ENCODE measurements at places on chromosomes 7 and 10.

DNA sequence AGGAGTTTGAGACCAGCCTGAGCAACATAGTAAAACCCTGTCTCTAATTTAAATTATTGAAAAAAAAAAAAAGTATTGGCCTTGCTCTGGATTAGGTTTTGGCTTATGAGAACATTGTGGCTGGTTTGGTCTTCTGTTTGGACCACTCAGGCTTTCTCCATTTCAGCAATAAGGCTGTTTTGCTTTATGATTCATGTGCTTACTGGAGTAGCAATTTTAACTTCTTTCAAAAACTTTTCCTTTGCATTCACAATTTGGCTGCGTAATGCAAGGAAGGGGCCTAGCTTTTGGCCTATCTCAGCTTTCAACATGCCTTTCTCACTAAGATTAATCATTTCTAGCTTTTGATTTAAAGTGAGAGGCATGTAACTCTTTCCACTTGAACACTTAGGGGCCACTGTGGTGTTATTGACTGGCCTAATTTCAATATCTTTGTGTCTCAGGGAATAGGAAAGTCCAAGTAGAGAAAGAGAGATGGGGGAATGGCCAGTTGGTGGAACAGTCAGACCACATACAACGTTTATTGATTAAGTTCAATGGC, 38.0 kb upstream of the SRPK2 start:
- DNase-seq = no peak

- no peak for DNase-seq
These were observed 199.5 kb downstream of the GPAM start for GRCh38 chr10:111984057-111984456.

- DNase-seq = no peak
These were observed 38.2 kb downstream of the CALML5 start for GRCh38 chr10:5461203-5461588.

DNA sequence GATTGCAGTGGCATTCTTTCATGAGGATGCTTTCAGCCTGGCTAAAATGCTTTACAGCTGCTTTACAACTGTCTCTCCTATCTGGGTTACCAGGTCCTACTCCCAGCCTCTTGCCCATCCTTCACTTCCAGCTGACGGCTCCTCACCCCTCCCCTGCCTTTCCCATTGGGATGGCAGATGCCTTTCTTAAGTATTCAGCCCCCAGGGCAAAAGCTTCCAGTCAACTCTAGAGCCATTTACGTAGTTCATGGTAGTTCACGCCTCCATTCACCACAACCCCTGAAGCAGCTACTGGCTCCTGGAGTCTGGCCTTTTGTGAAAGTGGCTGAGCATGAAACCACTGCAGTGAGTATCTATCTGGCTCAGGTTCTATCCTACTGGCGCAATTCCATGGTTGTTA, 17.2 kb upstream of the BMPER start:
- no peak for DNase-seq

GRCh38 chr10:124294811-124295770, 123.6 kb downstream of the OAT start:
- DNase-seq = no peak

GRCh38 chr7:34939175-34939574, 98.1 kb downstream of the DPY19L1 start:
- no peak for DNase-seq

DNA sequence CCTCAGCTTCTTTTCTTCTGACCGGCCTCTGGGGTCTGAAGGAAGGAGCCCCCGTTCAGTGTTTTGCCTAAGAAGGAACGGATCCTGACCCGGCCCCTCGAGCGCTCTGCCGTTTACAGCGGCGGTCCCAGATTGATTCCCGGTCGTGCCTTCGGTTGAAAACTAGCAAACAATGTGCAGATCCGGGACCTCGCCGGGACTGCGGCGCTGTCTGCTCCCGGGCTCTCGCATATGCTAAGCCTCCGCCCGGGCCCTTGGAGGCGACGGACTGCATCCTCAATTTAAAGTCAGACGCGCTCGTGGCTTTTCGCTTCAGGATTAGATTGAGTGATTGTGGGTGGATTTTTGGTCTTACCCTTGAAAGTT, 559 bp downstream of the DBF4 start:
- DNase-seq = peak; percentile 37

DNA sequence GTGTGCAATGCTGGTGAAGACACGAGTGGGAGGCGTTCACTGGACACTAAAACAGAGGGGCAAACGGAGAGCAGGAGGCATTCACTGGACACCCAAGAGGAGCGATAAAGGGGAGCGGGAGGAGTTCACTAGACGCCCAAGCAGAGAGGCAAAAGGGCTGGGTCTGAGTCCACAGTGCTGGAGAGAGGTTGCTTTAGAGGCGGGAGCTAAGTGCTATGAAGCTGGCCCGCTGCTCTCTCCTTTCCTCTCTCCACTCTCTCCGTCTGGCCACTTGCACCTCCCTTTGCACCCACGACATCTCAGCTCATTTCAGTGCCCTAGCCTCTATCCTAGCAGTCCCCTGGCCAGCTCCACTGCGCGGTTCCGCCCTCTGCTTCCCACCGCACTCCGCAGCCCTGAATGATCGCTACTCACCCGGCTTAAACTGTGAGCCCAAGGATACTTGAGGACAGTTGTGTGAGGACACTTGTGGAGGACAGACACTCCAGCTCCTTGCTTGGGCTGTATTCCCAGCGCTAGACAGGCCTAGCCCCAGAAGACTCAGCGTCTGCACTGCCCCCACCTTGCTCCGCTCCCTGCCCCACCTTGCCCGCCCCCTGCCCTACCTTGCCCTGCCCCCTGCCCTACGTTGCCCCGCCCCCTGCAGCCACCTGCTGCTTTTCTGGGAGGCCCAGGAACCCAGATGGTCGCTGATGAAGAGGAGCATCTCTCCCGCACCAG, 78.8 kb upstream of the CPXM2 start:
- no peak for DNase-seq

DNA sequence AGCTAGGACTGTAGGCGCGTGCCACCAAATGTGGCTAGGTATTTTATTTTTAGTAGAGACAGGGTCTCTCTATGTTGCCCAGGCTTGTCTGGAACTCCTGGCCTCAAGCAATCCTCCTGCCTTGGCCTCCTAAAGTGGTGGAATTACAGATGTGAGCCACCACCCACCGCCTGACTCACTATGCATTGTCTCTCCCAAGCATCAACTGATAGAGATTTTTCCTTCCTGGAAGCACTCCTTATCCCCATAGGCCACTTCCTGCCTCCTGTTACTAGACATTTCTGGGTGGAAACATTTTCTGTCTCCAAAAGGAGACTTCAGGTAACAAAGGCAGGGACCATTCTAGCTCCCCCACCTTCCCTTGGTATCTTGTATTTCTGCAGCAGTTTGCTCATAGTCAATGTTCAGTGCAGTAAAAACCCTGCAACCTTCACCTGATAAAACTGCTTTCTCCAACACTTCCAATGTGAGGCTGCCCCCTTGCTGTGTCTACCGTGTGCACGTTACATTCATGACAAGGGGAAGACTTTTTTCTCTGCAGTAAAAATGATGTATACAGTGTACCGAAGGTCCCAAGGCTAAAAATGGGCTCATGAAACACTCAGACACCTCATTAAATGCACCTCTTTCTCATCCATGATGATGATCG, 84.9 kb downstream of the NHLRC2 start:
- no peak for DNase-seq

- DNase-seq = no peak
These were observed 13.9 kb downstream of the GRB10 start for GRCh38 chr7:50768485-50769474.

DNA sequence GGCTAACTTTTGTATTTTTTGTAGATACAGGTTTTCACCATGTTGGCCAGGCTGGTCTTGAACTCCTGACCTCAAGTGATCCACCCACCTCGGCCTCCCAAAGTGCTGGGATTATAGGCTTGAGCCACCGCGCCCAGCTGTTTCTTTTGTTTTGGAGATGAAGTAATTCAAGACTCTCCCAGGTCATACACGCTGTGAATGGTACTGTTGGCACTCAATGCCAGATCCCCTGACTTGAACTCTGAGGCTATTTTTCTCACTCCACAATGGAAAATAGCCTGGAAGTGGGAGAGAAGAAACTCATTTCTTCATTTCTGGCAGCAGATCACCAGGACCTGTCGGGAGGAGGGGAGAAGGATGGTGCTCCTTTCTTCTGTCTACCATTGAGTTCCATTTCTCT, 32.4 kb downstream of the BLVRA start:
- DNase-seq = no peak

- no peak for DNase-seq
These were observed 374.0 kb upstream of the STEAP1 start for GRCh38 chr7:89780291-89780690.

GRCh38 chr7:148124477-148124876, 466.1 kb upstream of the C7orf33 start:
- no peak for DNase-seq

- no peak for DNase-seq
These were observed 1325.0 kb downstream of the XPNPEP1 start for GRCh38 chr10:108598320-108598695.

GRCh38 chr7:120837599-120837998, 20.3 kb downstream of the TSPAN12 start:
- no peak for DNase-seq

DNA sequence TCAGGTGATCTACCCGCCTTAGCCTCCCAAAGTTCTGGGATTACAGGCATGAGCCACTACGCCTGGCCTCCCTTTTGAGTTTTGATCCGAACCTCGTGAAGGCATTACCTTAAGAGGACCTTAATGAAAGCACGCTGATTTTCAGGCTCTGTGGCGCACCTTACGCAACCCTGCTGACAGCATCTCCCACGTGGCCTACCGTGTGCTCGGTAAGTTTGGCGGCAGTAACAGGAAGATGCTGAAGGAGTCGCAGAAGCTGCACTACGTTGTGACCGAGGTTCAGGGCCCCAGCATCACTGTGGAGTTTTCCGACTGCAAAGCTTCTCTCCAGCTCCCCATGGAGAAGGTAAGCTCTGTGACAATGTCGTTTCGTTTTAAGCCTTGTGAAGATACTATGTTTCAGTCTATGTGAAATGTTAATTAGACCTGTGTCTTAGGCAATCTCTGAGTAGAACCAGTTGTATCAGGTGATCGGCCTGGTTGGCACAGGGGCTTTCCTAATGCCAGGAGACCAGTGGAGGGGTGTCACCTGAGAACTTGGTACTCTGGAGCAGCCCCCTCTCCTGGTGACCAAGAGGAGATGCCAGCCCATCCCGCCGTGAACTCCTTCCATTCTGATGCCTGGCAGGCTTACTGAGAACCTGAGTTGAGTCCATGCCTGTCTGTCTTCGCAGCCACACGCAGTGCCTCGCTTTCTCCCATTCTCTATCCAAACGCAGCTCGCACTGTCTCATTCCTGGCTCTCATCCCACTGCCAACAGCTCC, 43.5 kb downstream of the TRRAP start:
- no peak for DNase-seq

DNA sequence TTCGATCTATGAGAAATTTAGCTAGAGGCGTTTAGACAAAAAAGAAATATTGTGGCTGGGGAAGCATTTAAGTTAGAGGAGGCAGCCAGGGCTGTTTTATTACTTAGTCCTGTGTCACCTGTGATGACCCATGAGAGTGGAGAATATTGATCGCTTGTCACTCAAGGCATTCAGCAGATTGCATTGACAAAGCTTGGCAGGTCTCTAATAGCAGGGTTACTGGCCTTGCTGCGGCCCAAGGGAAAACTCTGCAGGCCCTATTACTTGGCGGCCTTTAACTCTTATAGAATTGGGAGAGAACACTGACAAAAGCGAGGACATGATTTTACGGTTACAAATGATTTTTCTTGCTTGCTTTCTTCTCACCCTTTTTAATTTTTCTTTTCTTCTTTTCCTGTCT, 473.5 kb downstream of the AUTS2 start:
- DNase-seq = no peak

DNA sequence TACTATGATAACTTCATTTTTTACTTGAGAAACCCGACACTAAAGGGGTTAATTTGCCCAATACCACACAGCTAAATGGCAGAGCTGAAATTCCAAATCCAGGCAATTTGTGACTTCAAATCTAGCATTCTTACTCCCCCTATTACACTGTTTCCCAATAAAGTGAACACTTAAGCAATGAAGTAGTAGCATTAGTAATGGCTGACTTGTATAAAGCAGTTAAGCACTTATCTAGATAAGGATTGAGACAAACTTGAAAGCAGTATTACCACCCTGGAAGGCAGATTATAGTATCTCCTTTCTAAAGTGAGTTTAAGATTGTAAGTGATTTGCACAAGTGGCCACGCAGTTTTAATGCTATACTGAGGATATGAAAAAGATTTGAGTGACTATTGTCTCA, 39.3 kb downstream of the WASL start:
- DNase-seq = no peak

- no peak for DNase-seq
These were observed 30.6 kb downstream of the FAM204A start for GRCh38 chr10:118311505-118311904.

GRCh38 chr10:3418041-3418754, 245.6 kb upstream of the PITRM1 start:
- no peak for DNase-seq

- no peak for DNase-seq
These were observed 21.4 kb upstream of the PDGFA start for GRCh38 chr7:540997-541396.

DNA sequence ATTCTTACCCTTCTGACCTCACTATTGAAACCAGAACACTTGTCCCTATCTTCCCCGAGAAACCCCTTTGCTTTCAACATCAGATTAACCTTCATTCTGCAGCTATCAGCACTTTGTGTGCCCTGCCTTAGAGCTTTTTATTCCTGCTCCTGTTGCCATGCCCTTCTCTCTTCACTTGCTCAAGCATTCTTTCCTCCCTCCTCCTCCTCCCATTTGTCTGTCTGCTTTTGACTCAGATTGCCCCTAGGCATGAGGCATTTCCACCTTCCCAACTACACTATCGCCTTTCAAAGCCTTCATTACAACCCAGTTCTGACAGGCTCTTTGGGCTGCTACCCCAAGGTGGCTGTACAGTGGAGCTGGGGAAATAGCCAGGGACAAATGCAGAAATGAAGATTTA, 143.3 kb downstream of the SLC25A13 start:
- no peak for DNase-seq

- no peak for DNase-seq
These were observed 147.2 kb upstream of the RHEB start for GRCh38 chr7:151666886-151667285.

DNA sequence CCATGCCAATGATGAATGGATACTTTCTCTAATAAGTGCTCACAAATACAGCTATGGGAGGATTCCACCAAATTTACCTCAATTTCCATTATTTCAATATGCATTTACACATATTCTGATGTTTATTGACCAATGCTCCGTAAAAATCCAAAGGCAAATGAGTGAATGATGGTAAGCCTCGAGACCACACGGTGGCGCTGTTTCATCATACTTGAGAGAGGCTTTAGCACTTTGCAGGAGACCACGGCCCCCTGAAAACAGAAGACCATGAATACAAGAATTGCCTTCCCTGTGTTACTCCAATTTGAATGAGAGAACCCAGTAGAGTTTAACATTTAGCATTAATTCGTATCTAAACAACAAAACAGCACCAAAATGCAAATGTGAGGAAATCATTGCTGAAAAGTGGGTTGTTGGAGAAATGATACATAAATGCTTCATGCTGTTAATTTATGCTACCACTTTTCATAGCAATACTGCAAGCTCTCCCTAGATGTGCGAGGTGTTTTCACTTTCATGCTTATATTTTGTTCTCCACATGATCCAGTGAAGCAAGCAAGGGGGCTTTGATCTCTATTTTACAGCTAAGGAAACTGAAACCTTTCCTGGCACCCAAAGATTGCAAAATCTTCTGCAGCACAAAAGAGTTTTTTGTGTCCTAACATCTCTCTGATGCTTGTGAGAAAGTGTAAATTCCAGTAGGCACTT, 35.4 kb downstream of the TRIL start:
- DNase-seq = peak; percentile 75

GRCh38 chr7:18663321-18663720, 167.8 kb downstream of the HDAC9 start:
- no peak for DNase-seq

- DNase-seq = peak; percentile 67
These were observed 62.5 kb downstream of the DAGLB start for GRCh38 chr7:6385110-6385781.
